ENCODE measurements at places on chromosomes 7 and 10.

DNA sequence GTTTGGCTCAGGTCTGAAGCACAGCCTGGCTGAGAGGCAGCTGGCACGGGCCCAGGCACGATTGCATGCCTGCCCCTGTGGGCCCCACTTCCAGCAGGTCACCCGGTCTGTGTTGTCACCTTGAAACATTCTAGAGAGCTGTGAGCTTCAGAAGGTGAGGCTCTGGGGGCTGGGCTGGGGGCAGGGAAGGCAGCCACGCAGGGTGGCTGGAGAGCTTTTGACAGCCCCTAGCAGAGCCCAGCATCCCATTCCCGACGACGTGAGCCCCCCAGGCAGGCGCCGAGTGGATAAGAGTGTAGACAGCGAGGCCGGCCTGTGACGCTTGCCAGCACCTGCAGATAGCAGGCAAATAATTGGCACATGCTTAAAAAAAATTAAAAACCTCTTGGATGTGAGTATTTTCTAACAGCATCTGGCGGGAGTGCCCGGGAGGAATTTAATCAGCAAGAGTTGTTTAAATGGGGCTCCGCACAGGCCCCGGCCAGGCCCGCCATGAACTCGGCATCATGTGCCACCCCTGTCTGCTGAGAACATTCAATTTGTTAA is 212.0 kb upstream of the TBX20 start:
- DNase-seq = no peak

- DNase-seq = peak; percentile 30
These were observed 242.2 kb downstream of the HGF start for GRCh38 chr7:81527651-81528050.

GRCh38 chr10:108556186-108556585 is 1367.1 kb downstream of the XPNPEP1 start:
- DNase-seq = no peak

GRCh38 chr10:2701802-2702201 is 365.5 kb upstream of the PFKP start:
- DNase-seq = no peak

- no peak for DNase-seq
These were observed 243.6 kb upstream of the NFE2L3 start for GRCh38 chr7:25908154-25908949.
